Ascending aorta (tissue), 2 donors: ENCODE measurements at places on chromosomes 7 and 10.

DNA sequence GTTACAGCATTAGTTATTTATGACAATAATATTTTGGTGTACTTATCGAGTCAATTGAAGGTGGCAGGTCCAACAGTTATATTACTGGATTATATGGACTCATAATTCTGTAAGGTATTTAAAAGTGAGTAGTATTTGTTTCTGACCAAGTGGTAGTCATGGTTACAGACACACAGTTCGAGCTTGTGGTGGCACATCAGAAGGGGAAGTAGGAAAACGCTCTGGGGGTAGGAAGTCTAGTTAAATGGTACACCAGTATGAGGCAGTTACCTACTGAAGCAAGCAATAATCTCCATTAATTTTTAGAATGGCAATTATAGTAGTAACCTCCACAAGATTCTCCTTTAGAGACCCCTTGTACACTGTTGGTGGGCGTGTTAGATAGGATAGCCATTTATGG, 541.2 kb downstream of the ETV1 start:
- H3K27ac ChIP-seq = no peak overlapping the region
- H3K4me1 ChIP-seq = no peaks in the 10 kb centered on the region
- no peaks in the 10 kb centered on the region for H3K27me3 ChIP-seq
- DNase-seq = no peak
- no peaks in the 10 kb centered on the region for H3K36me3 ChIP-seq

DNA sequence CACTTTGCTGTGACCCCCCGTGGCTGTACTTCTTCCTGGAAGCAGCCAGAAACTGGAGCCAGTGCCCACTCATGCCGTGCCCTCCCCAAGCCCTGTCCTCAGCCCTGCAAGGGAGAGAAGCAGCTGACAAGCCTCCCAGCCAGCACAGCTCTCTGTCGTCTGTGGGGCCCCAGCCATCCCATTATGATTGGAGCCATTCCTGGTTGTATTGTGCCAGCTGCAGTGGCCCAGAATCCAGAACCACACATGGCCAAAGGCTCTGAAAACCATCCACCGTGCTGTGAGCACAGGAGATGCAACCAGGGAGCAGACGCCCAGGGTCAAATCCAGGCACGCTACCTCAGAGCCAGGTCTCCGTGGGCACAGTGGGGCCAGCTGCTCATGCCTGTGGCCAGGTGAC, 18.7 kb downstream of the GRID2IP start:
- H3K27ac ChIP-seq = no peak overlapping the region
- H3K36me3 ChIP-seq = no peaks in the 10 kb centered on the region
- peaks cover 17% of the 10 kb centered on the region for H3K27me3 ChIP-seq

GRCh38 chr7:20241194-20241910, 24.2 kb upstream of the MACC1 start:
- no peaks in the 10 kb centered on the region for H3K4me1 ChIP-seq
- no peak for DNase-seq
- no peaks in the 10 kb centered on the region for H3K27me3 ChIP-seq
- H3K27ac ChIP-seq = no peak overlapping the region

- H3K4me1 ChIP-seq = no peaks in the 10 kb centered on the region
- no peak overlapping the region for H3K4me3 ChIP-seq
- no peak overlapping the region for H3K27ac ChIP-seq
Observed at GRCh38 chr7:72386118-72386517, 26.0 kb downstream of the CALN1 start.

DNA sequence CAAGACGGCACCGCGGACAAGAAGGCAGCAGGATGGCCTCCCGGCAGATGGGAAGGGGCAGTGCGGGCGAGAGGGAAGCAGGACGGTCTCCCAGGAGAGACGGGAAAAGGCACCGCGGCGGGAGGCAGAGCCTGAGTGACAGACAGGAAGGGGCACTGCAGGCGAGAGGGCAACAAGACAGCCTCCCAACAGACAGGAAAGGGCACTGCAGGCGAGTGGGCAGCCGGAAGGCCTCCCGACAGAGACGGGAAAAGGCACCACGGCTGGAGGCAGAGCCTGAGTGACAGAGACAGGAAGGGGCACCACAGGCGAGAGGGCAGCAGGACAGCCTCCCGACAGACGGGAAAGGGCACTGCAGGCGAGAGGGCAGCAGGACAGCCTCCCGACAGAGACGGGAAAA, 32.6 kb downstream of the ESYT2 start:
- H3K36me3 ChIP-seq = peaks cover 45% of the 10 kb centered on the region
- DNase-seq = no peak
- no peak overlapping the region for H3K4me3 ChIP-seq
- no peaks in the 10 kb centered on the region for H3K4me1 ChIP-seq
- no peak overlapping the region for H3K27ac ChIP-seq
- H3K27me3 ChIP-seq = no peaks in the 10 kb centered on the region

DNA sequence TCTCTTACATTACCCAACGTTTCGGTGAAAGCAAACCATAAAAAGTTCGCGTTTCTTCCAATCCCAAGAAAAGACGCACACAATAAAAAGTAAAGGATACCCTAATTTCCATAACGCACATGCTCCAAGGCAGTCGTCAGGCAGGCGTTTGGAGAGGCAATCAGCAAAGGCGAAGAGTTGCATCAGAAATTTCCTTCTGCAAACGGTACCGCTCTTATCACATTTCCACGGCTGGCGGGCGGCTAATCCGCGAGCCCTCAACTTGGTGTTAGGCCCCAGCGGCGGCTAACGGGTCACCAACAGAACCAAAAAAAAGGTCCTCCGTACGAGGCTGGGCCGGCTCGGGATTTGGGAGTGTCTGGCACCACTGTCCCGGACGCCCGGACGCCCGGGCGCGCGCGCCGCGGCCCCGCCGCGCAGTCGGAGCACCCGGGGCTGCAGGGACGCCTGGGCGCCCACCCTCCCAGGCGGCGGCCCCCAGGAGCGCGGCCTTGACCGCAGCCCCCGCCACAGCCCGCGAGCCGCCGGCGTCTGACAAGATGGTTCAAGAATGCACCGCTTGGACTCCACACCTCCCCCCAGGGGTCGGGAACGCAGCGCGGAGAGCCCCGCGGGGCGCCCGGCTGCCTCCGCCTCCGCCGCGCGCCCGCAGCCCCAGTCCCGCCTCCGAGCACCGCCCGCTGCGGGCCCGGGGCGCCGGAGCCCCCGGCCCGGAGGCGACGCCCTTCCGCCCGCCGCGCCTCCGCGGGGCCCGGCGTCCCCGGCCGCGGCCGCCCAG, 9.8 kb upstream of the GRB10 start:
- peak overlapping the region; percentile 63 for H3K4me3 ChIP-seq
- no peaks in the 10 kb centered on the region for H3K36me3 ChIP-seq
- peaks cover 5% of the 10 kb centered on the region for H3K4me1 ChIP-seq
- H3K27me3 ChIP-seq = no peaks in the 10 kb centered on the region
- peak overlapping the region; percentile 77 for H3K27ac ChIP-seq

DNA sequence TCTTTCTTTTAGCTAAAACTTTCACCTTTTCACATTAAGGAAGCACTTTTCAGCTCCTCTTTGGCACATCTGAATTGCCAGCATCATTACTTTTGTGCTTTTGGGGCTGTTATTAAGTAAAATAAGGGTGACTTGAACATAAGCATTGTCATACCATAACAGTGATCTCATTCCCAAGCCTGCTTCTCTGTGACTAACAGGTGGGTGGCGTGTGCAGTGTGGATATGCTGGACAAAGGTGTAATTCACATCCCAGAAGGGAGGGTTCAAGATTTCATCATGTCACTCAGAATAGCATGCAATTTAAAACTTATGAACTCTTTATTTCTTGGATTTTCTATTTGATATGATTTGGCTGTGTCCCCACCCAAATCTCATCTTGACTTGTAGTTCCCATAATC, 517.4 kb upstream of the MKI67 start:
- no peak for DNase-seq
- H3K27ac ChIP-seq = no peak overlapping the region
- no peaks in the 10 kb centered on the region for H3K4me1 ChIP-seq
- no peaks in the 10 kb centered on the region for H3K36me3 ChIP-seq

- DNase-seq = no peak
- no peaks in the 10 kb centered on the region for H3K27me3 ChIP-seq
Observed at GRCh38 chr10:77504196-77504872, 133.3 kb downstream of the KCNMA1 start.

DNA sequence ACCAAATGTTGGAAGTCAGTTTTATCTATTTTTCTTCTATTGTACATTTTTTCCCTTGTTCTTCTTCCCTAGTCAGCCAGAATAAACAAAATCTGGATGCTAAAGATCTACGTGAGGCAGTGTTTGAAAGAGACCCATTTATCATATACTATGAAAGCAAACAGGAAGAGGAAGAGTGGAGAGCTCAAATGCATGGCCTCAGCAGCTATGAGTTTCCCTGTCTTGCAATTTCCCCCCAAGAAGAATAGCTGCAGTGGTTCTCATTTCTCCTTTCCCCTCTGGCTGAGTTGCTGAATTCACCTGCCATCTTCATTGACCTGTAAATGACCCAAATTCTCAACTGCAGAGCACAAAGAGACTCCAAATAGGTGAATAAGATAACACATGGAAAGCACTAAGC, 347.1 kb upstream of the NRP1 start:
- H3K36me3 ChIP-seq = no peaks in the 10 kb centered on the region
- no peaks in the 10 kb centered on the region for H3K4me1 ChIP-seq
- no peaks in the 10 kb centered on the region for H3K27me3 ChIP-seq
- DNase-seq = no peak

DNA sequence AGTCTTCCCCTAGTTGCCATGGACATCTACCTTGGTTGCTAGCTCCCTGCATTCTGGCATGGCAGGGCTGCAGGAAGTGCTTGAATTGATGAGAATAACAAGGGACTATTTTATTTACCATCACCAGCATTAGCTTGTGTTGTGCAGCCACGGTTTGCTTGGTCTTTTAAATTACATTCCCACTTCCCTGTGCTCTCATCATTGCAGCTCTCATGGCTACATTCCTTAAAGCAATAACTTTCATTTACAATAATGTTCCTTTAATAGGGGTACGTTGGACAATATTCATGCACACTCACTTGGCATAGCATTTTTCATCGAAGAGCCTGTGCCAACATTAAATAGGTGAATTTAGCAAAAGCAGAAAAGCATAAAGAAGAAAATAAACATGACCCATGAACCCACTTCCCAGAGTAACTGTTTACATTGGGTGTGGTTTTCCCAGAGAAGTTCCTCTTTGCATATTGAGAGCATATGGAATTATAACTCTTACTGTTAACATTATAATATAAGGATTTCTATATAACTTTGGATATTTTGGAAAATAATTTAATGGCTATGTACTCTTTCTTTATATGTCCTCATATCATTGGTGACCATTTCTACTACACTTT, 113.2 kb upstream of the VWC2 start:
- H3K4me1 ChIP-seq = no peaks in the 10 kb centered on the region
- H3K27ac ChIP-seq = no peak overlapping the region
- no peak for DNase-seq
- H3K27me3 ChIP-seq = no peaks in the 10 kb centered on the region

GRCh38 chr7:6136475-6136874, 105.3 kb downstream of the ANKRD61 start:
- H3K27ac ChIP-seq = no peak overlapping the region
- DNase-seq = no peak
- H3K4me1 ChIP-seq = no peaks in the 10 kb centered on the region
- peaks cover 43% of the 10 kb centered on the region for H3K36me3 ChIP-seq
- H3K4me3 ChIP-seq = no peak overlapping the region

- no peak overlapping the region for H3K4me3 ChIP-seq
- DNase-seq = no peak
- H3K4me1 ChIP-seq = peaks cover 4% of the 10 kb centered on the region
- H3K27ac ChIP-seq = no peak overlapping the region
- no peaks in the 10 kb centered on the region for H3K36me3 ChIP-seq
- H3K27me3 ChIP-seq = no peaks in the 10 kb centered on the region
Observed at GRCh38 chr10:89248990-89249389, 2.6 kb downstream of the LIPA start.

- DNase-seq = no peak
- H3K27me3 ChIP-seq = no peaks in the 10 kb centered on the region
- no peak overlapping the region for H3K4me3 ChIP-seq
- H3K27ac ChIP-seq = no peak overlapping the region
- no peaks in the 10 kb centered on the region for H3K36me3 ChIP-seq
Observed at GRCh38 chr7:50962962-50963374, 180.3 kb upstream of the GRB10 start.

DNA sequence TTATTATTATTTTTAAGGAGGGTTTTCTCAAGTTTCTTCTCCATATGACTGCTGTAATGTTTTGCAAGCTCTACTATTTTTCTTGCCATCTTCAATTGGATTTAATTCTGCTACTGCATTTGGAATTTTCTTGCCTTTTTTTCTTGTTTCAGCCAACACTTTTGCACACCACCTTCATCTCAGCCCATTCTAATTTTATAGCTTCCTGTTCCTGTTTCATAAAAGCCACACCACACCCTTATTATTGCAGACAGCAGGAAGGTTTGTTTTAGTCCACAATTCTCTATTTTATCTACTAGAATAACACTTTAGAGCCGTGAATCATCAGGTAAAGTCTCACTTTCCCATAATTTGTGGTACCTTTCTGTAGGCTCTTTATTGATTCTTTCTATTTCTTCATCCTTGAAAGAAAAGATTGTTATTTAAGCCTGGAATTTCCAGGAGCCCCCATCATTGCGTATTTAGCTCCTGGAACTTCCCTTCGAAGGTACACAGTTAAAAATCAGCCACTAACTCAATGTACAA, 209.3 kb upstream of the TBX20 start:
- H3K4me3 ChIP-seq = no peak overlapping the region
- no peak overlapping the region for H3K27ac ChIP-seq
- no peaks in the 10 kb centered on the region for H3K27me3 ChIP-seq
- H3K36me3 ChIP-seq = no peaks in the 10 kb centered on the region

DNA sequence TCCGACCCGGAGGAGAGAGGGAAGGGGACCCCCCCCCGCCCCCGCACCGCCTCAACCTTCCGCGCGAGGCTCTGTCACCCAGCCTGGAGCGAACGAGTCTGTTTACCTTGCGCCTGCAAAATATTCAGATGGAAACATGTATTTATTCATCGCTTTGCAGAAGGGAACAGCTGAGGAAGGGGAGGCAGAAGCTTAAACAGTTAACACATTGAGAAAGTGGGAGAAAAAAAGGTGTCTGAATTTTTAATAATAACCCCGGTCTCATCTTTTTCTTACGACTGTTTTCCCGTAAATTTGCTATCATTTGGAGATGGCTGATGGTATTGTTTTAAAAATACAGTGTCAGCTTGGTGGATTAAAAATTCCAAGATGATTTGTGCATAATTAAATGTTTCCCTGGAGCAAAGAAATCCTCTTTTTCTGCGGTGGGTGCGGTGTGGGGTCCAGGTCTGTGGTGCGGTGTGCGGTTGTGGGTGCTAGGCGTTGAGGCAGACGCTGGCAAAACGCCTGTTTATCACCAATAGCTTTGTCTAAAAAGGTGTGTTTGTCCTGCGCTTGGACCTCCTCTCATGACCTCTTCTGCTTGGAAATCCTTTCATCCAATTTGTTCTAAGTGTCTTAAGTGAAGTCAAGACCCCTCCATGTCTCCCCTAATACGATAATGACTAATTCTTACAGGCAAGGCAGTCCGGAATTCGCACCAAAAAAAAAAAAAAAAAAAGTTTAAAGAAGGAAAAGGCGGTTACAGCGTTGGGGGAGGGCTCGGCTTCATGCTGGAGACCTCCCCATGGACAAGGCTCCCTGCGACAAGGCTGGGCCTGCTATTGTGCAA, 1.6 kb downstream of the UNCX start:
- H3K27me3 ChIP-seq = peaks cover 60% of the 10 kb centered on the region
- no peaks in the 10 kb centered on the region for H3K36me3 ChIP-seq
- H3K27ac ChIP-seq = no peak overlapping the region
- no peak overlapping the region for H3K4me3 ChIP-seq
- no peak for DNase-seq

- no peak for DNase-seq
- H3K27ac ChIP-seq = no peak overlapping the region
- H3K4me1 ChIP-seq = no peaks in the 10 kb centered on the region
- peaks cover 31% of the 10 kb centered on the region for H3K36me3 ChIP-seq
- no peak overlapping the region for H3K4me3 ChIP-seq
Observed at GRCh38 chr10:63603709-63604445, 82.7 kb downstream of the REEP3 start.
